ENCODE measurements at places on chromosomes 3 and 15.

DNA sequence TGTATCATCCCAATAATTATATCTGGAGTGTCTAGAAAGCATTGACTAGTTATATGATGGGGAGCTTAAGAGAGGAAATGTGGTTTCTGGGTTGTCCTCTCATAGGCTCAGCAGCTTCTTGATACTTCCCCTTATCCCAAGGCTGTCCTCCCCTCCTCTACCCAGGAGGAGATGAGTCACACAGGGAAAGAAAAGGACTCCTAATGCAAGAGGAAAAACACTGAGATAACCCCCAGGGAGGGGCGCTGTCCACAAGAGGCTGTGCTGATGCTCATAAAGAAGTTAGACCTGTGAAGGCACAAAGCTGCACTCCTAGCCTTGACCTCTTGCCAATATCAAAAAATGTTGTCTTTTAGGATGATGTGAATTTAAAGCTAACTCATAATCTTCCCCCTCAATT is 28.8 kb upstream of the GYG1 start:
- DNase-seq, result peak; percentile 69

GRCh38 chr3:43632269-43632733 is 10.5 kb upstream of the ANO10 start:
- no peak for DNase-seq

DNA sequence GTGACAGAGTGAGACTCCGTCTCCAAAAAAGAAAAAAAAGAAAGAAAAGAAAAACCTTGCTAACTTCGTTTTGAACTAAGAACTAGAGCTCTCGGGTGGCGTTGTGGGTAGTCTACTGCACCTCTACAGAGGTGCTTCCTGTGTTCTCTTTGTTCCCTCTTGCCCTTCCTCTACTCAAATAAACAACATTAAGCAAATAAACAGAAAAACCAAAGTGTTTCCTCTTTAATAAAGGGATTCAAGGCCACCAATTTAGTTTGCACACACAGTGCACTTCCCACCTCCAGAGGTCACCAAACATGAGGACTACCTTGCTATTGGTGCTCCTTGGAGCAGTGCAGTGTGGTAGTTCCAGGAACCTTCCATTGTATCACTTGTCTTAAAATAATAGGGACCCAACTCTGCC is 354.2 kb upstream of the TBL1XR1 start:
- DNase-seq, result no peak

DNA sequence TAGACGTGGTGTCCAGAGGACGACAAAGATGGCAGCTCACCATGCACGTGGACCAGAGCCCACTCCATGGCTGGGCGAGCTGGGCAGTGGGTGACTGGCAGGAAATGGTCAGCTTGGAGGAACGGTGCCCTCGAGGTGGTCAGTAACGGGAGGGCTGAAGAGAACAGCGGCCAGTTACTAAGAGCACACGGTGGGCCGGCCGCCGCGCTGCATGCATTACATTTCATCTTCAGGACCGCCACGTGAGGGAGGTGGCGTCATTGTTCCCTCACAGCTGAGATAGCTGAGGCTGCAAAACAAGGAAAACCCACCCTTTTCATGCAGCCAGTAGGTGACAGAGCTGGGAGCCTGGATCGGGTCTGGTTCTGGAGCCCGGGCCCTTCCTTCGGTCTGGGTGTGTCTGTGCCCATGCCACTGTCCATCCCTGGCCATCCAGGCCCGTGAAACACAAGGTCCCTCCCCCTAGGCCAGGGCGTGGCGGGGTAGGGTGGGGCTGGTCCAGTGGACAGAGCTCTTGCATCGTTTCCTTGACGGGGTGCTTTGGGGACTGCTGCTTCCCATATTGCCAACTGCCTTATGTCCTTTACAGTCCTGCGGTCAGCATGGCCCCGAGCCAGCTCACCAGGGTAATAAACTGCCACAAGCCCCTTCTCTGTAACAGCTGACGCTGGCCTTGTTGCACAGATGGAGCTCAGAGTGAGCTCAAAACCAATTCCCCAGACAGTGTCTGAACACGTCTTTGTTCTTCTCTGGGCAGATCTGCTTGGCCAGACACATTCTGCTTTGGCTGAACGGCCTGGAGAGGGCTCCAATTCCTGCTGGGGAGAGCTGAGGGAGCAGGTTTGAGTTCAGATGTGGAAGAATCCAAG is 51.8 kb downstream of the RGMA start:
- DNase-seq, result no peak

DNA sequence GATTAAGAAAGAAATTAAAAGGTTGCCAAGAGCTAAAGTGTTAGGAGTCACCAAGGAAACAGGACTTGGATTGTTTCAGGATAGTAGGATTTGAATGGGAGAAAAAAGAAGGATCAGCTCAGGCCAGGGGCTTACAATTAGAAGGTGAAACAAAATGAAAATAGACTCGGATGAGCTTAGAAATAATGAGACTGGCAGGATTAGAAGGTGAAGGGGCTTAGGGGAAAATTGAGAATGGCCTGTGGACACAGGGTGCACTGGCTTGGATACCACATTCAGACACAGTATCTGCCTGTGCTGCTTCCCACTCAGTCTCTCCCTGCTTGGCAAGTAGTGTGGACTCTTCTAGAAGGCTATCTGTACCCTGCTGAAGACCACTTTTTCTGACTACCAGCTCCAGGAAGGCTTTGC is 206.1 kb upstream of the ATP10A start:
- DNase-seq, result no peak

- DNase-seq, result no peak
Observed at GRCh38 chr3:150114873-150115540, 144.3 kb upstream of the PFN2 start.

- no peak for DNase-seq
Observed at GRCh38 chr3:17983106-17983505, 240.7 kb upstream of the TBC1D5 start.

- no peak for DNase-seq
Observed at GRCh38 chr15:55319537-55320237, 665 bp downstream of the PIGB start.

GRCh38 chr15:73957276-73957675 is 31.0 kb downstream of the LOXL1 start:
- DNase-seq, result no peak

DNA sequence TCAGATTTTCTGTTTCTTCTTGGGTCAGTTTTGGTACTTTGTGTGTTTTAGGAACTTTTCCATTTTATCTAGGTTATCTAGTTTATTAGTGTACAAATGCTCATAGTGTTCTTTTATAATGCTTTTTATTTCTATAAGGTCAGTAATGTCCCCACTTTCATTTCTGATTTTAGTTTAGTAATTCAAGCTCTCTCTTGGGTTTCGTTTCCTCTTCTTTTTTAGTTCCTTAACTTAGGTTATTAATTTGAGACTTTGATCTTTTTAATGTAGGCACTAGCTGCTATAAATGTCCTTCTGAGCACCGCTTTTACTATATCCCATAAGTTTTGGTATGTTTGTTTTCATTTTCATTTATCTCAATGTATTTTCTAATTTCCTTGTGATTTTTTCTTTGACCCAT is 27.0 kb upstream of the CD200R1L start:
- no peak for DNase-seq

DNA sequence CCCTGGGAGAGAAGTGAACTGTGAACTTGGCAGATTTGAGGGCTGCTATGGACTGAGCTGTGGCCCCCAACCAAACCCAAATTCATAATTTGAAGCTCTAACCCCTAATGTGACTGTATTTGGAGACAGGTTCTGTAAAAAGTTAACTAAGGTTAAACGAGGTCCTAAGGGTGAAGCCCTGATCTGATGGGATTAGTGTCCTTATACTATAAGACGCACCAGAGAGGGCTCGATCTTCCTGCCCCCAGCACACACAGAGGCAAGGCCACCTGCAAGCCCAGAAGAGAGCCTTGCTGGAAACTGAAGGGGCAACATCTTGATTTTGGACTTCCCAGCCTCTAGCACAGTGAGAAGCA is 34.0 kb downstream of the TKT start:
- no peak for DNase-seq

DNA sequence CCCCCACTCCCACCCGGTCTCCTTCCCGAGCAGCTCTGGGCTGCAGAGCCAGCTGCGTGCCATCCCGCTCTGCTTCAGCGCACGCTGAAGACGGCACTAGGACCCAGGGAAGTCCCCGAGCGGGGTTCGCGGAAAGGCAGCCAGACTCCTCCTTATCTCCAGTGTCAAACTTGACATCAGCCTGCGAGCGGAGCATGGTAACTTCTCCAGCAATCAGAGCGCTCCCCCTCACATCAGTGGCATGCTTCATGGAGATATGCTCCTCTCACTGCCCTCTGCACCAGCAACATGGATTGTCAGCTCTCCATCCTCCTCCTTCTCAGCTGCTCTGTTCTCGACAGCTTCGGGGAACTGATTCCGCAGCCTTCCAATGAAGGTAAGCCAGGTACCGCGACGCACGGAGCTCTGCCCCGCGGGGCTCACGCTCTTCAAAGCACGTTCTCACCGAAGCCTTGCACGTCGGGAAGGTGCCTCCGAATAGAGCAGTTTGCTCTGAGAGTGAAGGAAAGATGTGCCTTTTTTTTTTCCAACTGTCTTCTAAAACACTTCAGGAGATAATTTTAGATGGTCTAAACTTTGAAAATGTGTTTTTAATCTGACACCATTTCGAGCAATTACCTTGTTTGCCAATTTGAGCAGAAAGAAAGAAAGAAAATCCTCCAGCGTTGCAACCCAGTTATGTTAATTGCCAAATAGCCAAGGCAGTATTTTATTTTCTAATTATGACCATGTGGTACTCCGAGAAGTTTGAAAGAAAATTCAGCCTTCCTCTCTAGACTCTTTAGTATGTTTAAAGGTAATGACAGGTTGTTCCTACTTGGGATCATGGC is at the start of gene EPHA3:
Gene EPHA3, plus strand, starts transcription at position 161 of the 830 bp plus-strand sequence. Its CDS starts 128 bp downstream, at position 289.
- peak; percentile 64 for DNase-seq

- DNase-seq, result no peak
Observed at GRCh38 chr3:132871956-132872355, 149.7 kb upstream of the NPHP3 start.

- DNase-seq, result no peak
Observed at GRCh38 chr15:81244306-81244705, 47.6 kb downstream of the IL16 start.

- no peak for DNase-seq
Observed at GRCh38 chr15:58380280-58380945, 51.4 kb upstream of the LIPC start.

GRCh38 chr3:99789011-99789721 is 28.5 kb upstream of the CMSS1 start:
- no peak for DNase-seq

GRCh38 chr3:4290272-4290893 is 12.8 kb upstream of the SETMAR start:
- no peak for DNase-seq

- DNase-seq, result no peak
Observed at GRCh38 chr3:113185194-113185835, 26.0 kb upstream of the BOC start.

- DNase-seq, result no peak
Observed at GRCh38 chr15:25790000-25790660, 73.0 kb downstream of the ATP10A start.

DNA sequence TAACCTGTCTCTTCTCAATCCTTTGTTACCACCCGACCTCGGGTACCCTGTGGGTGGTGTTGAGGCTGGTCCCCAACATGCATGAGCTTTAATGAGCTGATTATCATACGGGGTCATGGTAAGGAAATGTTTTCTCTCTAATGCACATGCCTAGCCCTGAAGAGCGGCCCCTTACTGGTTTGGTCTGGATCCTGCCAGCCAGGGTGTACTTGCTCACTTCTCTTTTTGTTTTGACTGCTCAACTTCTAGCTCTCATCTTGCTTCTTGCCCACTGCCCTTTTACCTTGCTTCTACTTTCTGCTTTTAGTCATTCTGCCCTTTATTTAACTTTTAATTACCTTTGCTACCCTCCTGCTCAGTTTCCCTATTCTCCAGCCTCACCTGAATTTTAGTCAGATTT is 44.3 kb upstream of the ACAD9 start:
- DNase-seq, result no peak

- no peak for DNase-seq
Observed at GRCh38 chr15:95400428-95400827, 930.1 kb upstream of the NR2F2 start.

DNA sequence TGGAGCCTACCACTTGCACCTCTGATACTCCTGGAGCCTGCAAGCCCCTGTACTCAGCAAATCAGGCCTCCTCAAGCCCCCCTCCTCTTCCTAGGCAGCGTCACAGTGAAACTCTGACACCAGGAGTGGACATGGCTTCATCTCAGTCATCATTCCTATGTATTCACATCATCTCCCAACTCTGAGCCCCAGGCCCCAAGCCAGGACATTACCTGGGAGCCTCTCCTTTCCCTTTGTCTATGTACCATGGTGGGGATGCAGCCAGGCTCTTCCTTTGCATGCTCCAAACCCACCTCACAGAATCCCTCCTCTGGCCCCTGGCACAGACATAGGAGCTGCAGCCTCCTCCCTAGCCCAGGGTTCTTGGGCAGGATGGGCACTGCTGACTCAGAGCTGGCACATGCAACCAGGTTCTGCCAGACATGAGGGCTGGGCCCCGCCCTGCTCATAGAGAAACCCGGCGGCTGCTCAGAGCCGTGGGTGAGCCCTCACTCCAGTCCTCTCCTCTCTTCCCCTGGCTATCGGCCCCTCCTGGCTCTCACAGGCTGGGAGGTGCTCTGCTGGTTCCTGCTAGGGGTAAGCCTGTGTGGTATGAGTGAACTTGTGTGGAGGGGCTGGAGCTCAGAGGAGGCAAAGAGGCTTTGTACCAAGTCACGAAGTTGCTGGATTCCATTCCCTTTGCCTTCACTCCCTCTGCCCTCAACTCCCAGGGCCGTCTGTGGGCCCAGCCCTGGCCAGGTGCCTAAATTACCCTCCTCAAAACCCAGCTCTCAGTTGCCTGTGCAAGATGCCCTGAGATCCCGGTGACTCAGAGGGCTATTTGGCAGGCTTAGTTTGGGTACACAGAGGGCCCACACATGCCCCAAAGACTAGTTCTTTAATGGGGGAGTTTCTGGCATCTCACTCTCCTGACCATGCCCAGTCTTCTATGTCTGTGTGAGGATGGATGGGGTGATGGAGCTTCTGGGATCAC is 1.9 kb upstream of the PLCD1 start:
- DNase-seq, result no peak

GRCh38 chr3:24495326-24495994 is 810 bp upstream of the THRB start:
- no peak for DNase-seq

DNA sequence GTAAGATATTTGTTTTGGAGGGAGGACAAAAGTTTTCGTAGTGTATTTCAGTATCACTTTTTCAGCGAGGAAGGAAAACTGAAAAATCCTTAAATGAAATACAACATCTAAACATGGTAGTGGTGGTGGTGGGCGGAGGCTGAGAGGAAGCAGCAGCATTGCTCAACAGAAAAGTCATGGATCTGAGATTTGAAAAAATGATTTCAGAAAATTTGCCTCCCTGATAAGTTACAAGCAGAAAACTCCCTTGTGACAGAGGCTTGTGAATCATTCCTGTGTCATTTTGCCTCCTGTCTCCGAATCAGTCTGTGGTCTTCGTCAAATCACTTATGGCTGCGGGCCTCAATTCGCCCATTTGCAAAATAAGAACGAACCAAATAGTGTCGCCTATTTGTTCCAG is 965 bp upstream of the CRBN start:
- DNase-seq, result no peak

DNA sequence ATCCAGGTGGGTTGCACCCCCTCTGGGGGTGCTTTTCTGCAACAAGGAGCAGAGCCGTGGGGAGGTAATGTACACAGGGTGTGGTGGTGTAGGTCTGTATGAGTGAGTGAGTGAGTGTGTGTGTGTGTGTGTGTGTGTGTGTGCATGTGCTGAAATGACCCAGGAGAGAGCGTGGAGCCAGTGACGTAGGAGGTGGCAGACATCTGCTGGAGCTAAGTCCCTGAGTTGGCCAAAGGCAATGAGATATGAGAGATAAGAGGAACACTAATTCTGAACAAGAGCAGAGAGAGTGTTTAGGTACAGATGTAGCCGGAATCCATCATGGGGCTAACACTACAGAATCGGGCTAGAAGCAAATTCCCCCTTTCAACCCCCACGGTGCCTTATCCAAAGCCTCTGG is 27.6 kb downstream of the BDH1 start:
- no peak for DNase-seq

All from iPS DF 19.7 (cell line).